ENCODE measurements at places on chromosomes 4 and X.

DNA sequence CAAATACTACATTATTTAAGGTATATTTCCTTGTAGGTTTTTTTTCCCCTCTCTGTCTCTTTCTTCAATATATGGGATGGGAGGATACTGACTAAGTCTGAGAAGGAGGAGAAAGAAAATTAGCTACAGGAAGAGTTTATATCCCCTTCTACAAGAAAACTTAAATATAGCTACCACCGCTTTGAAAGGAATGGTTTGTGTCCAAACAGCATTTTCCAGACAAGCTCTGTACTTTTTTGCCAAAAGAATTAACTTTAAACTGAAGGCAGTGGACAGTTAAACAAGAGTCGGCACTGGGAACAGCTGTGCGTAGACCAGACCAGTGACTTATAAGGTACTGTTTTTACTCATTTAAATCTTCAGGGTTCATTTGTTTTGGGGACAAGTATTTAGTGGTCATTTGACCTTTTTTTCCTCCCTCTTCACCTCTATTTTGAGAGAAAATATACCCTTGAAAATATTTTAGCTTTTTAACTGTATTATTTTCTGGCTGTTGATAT lies 303.7 kb downstream of the ARHGAP24 start:
- DNase-seq = peak; percentile 71

GRCh38 chrX:132214518-132214917 lies 4.7 kb downstream of the RAP2C start:
- no peak for DNase-seq

- DNase-seq = no peak
These were observed 1718.0 kb upstream of the PCDH7 start for GRCh38 chr4:29002151-29002550.

- DNase-seq = no peak
These were observed 20.6 kb downstream of the SCD5 start for GRCh38 chr4:82777857-82778525.

DNA sequence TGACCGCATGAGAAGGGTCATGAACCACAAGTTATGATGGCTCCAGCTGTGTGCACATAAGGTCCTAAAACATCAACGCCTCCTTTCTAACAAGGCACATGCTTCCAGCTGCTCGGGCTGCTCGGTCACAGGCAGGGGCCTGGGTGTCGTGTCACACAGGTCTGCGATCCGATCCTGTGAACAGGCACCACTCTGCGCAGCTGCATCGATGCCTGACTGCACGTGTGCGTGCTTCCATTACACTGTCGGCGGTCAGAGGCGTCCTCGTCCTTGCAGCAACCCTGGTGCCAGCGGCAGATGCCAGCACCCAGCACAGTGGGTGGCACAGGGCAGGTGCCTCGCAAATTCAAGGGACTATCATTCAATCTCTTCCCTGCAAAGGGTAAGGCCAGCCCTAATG lies 23.9 kb downstream of the ZFYVE28 start:
- DNase-seq = no peak

GRCh38 chr4:175802988-175803387 lies 9.1 kb downstream of the GPM6A start:
- no peak for DNase-seq

GRCh38 chrX:137823257-137823656 lies 257.3 kb downstream of the ZIC3 start:
- no peak for DNase-seq

DNA sequence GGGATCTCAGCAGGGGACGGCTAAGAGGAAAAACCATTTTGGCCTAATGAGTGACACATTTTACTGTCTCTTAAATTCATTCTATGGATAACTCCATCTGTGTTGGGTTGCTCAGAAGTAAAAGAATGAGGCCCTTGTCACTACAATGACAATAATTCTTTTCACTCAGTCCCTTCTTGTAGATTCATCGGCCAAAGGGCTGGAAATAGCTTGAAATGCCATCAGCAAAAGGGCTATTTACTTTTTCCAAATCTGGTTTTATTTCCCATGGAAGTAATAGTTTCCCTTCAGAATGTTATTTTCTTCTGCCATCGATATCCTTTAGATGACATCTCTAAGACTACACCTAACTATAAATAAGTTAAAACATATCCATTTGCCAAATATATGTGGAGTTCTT lies 7.4 kb downstream of the MEPE start:
- no peak for DNase-seq

DNA sequence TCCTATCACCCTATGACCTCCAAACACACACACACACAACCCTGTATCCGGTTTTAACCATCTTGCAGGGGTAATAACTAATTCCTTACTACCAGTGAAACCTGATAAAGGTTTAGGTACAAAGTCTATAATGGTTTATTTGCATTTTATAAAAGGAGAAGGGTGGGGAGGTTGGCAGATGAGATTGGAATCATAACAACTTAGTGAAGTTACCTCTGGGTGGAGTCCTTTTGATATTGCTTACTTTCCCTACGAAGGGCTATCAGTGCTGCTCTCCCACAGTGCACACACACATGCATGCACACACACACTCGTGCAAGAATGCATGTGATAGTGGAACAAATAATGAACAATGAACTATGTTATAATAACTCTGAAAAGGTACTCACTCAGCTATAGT lies 56.1 kb downstream of the CCSER1 start:
- DNase-seq = no peak

GRCh38 chr4:124097447-124097846 lies 615.1 kb downstream of the ANKRD50 start:
- no peak for DNase-seq

DNA sequence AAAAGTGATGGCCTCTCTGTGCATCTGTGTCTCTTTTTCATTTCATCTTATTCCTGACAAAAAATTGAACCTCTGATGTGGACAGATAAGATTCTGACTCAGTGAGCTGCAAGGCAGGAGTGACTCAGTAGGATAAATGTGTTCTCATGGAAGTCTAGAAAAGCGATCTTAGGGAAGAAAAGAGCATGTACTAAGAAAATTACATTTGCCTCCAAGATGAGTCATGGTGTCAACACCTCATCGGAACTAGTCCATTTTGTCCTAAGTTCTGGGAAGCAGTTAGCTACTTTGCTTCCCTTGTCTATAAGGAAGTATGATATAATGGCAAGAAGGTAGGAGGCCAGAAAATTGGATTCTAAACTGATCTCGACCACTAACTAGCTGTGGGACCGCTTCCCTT lies 83.5 kb upstream of the AFF2 start:
- DNase-seq = no peak

- DNase-seq = peak; percentile 29
These were observed 24.5 kb upstream of the TSR2 start for GRCh38 chrX:54415534-54416350.
